ENCODE measurements at places on chromosomes 7 and 10.

DNA sequence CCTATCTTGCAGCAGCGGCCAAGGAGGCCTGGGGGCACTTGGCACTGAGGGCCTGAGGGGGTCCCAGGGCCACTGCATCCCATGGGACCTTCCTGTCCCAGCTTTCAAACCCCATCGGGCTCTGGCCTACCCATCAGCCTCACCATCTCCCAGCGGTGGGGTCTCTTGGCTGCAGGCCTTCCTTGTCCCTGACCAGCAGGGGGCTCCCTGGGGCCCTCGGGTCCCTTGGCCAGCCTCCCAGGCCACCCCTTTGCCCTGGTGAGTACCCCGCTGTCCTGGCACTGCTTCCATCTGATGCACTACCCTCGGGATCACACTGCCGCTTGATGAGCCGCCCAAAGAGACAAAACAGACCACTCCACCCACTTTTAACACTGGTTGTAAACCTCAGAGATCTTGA, 43.5 kb downstream of the YKT6 start:
- DNase-seq, result peak; percentile 3

DNA sequence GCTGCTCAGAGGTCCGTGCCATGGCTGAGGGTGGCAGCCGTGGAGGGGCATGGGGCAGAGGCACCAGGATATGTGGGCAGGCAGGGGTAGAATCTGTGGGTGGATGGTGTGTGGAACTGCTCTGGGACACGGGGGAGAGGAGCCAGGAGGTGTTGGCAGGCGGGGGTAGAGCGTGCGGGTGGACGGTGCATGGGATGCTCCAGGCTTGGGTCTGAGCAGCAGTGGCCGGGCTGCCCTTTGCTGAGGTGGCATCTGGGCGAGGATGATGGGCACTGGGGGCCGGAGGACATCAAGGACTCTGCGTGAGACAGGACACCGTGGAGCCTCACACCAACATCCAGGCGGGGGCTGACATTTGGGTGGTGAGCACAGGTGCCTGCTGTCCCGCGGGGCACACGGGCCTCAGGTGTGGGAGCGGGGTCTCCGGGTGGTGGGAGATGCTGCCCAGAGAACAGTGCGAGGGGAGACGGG, 46.2 kb downstream of the JAKMIP3 start:
- no peak for DNase-seq

DNA sequence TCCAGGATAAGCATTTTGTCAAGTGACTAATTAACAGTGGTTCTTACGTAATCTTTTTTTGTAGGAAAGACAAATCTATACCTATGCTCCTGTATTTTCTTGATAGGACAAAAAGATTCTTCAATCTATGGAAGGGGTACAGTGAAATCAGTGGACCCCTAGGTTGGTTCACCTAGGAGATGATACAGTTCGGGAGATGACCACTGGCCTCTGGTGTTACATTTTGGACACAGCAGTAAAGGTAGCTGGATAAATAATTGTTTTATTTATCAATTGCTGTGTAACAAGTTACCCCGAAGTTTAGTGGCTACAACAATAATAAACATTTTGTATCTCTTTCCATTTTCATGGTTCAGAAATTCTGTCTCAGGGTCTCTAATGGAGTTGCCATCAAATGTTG, 288.2 kb upstream of the MAGI2 start:
- DNase-seq, result no peak

DNA sequence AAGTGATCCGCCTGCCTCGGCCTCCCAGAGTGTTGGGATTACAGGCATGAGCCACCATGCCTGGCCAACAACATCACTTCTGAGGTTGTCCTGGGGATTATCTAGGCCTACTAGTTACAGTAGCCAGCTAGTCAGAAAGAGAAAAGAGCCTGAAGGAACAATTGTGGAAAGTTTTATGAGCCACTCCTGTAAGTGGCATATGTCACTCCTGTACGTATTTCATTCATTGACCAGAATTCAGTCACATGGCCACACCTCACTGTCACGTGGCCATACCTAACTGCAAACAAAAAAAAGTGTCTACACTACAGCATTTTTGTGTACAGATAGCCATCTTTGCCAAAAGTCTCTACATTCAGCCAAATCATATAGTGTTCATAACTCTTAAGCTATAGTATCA, 85.7 kb downstream of the ANKIB1 start:
- no peak for DNase-seq

GRCh38 chr10:113056441-113057021, 106.5 kb downstream of the TCF7L2 start:
- no peak for DNase-seq

- no peak for DNase-seq
These were observed 319.1 kb upstream of the TMEM229A start for GRCh38 chr7:124351950-124352349.

- no peak for DNase-seq
These were observed 120.0 kb upstream of the EGFR start for GRCh38 chr7:54898659-54899340.

GRCh38 chr10:26557641-26558014, 119.5 kb downstream of the APBB1IP start:
- DNase-seq, result no peak

- DNase-seq, result no peak
These were observed 849.1 kb upstream of the AUTS2 start for GRCh38 chr7:68748934-68749900.

DNA sequence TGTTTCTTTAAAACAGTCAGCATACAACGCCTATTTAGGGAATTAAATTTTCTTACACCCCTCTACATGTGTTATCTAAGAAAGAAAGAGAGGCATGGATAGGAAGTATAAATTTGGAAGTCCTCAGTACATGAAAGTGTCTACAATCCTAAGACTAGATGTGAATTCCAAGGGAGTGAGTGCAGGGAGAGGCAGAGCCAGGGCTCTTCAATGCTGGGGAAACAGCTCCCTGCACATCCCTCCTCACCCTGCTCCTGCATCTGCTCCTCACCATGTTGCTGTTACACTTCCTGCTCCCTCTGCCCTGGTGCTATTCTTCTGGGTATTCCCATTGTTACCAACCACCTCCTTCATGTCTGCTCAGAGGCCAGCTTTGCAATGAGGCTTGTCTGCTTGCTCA, 229.1 kb upstream of the AKR1E2 start:
- no peak for DNase-seq

DNA sequence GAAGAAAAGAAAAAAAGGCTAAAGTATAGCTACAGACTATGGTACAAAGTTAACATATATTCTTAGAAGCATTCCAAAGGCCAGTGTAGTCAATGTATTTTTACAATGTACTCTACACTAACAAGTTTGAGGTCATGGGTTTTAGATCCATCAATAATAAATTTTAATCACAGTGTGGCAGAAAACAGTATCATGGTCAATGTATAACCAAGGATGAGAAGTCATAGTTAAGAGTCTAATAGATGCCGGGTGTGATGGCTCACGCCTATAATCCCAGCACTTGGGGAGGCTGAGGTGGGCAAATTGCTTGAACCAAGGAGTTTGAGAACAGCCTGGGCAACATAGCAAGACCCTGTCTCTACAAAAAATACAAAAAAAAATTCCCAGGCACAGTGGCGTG, 53.1 kb downstream of the SLC16A12 start:
- DNase-seq, result no peak

- DNase-seq, result no peak
These were observed 530.1 kb downstream of the ANKRD7 start for GRCh38 chr7:118754608-118755007.
